ENCODE measurements at places on chromosomes 4 and X.

GRCh38 chrX:1581132-1581531, 10.3 kb upstream of the AKAP17A start:
- DNase-seq: no peak
- H3K27ac ChIP-seq: no peak overlapping the region
- H3K4me1 ChIP-seq: no peaks in the 10 kb centered on the region
- no peak overlapping the region for H3K4me3 ChIP-seq
- no peaks in the 10 kb centered on the region for H3K36me3 ChIP-seq
- H3K27me3 ChIP-seq: no peaks in the 10 kb centered on the region

DNA sequence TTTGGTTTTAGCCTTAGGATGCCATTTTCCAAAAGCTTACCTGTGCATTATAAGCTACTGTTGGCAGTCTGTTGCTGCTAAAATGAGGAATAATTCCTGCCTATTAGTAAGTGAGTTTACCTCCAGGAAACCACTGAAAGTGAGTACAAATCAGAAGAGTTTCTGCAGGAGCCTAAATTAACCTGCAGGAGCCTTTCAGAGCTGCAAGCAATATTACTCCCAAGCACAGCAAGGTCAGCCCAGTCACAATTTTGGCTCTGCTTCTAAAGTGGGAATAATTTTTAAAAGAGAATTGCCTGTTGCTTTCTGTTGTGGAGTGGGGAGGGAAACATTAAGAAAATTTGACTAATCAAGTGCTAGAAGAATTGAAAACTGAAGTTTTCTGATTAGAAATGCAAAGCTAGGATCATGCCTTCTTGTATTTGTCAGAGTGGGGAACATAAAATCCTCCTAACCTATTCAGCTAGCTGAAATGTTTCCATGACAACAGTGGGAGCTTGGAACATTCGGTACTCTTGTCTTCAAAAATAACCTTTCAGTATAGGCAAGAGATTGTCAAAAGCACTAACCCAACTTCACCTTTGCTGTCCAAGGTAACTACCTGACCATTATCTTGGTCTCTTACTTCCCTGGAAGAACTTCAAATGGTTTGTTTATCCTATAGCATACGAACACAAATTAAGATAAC, 193.2 kb downstream of the COMMD8 start:
- no peak overlapping the region for H3K4me3 ChIP-seq
- H3K27ac ChIP-seq: no peak overlapping the region
- DNase-seq: no peak
- no peaks in the 10 kb centered on the region for H3K4me1 ChIP-seq
- no peaks in the 10 kb centered on the region for H3K36me3 ChIP-seq
- no peaks in the 10 kb centered on the region for H3K27me3 ChIP-seq

GRCh38 chrX:39144956-39145355, 343.7 kb downstream of the MID1IP1 start:
- no peaks in the 10 kb centered on the region for H3K4me1 ChIP-seq
- no peaks in the 10 kb centered on the region for H3K36me3 ChIP-seq
- H3K4me3 ChIP-seq: no peak overlapping the region
- no peak overlapping the region for H3K27ac ChIP-seq

DNA sequence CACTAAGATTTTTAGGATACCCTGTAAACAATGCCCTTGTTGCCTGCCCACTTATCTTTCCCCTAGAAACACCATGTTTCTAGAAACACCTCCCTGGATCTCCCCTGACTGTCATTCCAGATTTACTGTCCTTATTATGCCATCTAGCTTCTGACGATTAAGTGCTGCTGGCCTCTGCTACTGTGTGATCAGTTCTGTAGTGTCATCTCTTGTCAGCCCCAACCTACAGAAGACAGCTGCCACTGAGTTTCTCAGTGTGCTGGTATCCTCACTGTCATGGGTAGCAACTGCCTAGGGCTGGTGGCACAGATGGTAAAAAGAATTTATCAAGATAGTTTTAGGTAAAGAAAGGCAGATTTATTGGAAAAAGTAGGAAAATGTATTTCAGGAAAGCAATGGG, 68.7 kb upstream of the WWC2 start:
- H3K36me3 ChIP-seq: no peaks in the 10 kb centered on the region
- H3K4me3 ChIP-seq: no peak overlapping the region
- no peak for DNase-seq

GRCh38 chrX:100643956-100644860, at the start of gene SRPX2:
Gene SRPX2, plus strand, starts transcription at chrX:100644199. Its CDS starts 2,124 bp downstream, at chrX:100646323.
- no peaks in the 10 kb centered on the region for H3K27me3 ChIP-seq
- H3K27ac ChIP-seq: peak within 1 kb of the TSS; percentile 85
- DNase-seq: peak; percentile 88
- H3K36me3 ChIP-seq: no peaks in the 10 kb centered on the region

GRCh38 chrX:71144651-71145050, at the start of gene NLGN3:
Gene NLGN3, plus strand, starts transcription at chrX:71144841. Its CDS starts 2,909 bp downstream, at chrX:71147750.
- DNase-seq: no peak
- no peaks in the 10 kb centered on the region for H3K27me3 ChIP-seq
- peaks cover 2% of the 10 kb centered on the region for H3K36me3 ChIP-seq
- no peaks in the 10 kb centered on the region for H3K4me1 ChIP-seq
- H3K4me3 ChIP-seq: no peak within 1 kb of the TSS
- no peak within 1 kb of the TSS for H3K27ac ChIP-seq

DNA sequence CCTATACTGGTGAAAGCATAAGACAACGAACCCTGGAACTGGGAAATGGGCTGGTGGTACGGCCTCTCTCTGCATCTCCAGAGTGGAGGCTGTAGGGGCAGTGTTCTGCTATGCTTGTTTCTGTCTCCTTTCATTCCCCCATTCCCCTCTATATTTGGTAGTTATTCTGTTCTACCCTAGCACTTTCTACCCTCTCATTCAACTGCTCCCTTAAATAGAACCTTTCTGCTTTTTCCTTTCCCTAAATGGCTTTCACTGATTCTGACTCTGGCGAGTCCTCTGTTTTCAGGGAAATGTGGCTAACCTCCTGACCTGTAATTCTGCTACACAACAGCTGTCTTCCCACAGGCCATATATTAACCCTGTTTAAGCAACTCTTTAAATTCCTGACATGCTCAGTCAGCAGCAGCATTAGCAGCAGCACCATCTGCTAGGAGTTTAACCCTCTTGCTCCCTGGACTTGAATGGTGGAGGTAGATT, 94.2 kb downstream of the CXCL13 start:
- no peaks in the 10 kb centered on the region for H3K36me3 ChIP-seq
- peak; percentile 90 for DNase-seq
- peaks cover 31% of the 10 kb centered on the region for H3K4me1 ChIP-seq
- H3K27me3 ChIP-seq: no peaks in the 10 kb centered on the region
- no peak overlapping the region for H3K4me3 ChIP-seq
- no peak overlapping the region for H3K27ac ChIP-seq

- DNase-seq: no peak
- no peak overlapping the region for H3K4me3 ChIP-seq
- no peaks in the 10 kb centered on the region for H3K36me3 ChIP-seq
- H3K27me3 ChIP-seq: no peaks in the 10 kb centered on the region
- peaks cover 11% of the 10 kb centered on the region for H3K4me1 ChIP-seq
Observed at GRCh38 chr4:184805462-184806228, 20.1 kb downstream of the ACSL1 start.

Measured in astrocyte (in vitro differentiated cells and primary cell).